Stimulated activated CD4-positive, alpha-beta T cell treated with anti-CD3 and anti-CD28 coated beads, TNF-alpha, amount 100 ng/mL, for 48 hours (primary cell): ENCODE measurements at places on chromosomes 2 and 18.

GRCh38 chr2:199457147-199458008 is at the start of gene SATB2:
SATB2 (minus strand) TSS chr2:199457939; CDS start chr2:199456037, 1,902 bp downstream.
- no peak for DNase-seq

- no peak for DNase-seq
Observed at GRCh38 chr2:234976479-234977227, 24.8 kb downstream of the SH3BP4 start.

GRCh38 chr18:11113046-11113548 is 36.3 kb downstream of the PIEZO2 start:
- DNase-seq, result no peak

DNA sequence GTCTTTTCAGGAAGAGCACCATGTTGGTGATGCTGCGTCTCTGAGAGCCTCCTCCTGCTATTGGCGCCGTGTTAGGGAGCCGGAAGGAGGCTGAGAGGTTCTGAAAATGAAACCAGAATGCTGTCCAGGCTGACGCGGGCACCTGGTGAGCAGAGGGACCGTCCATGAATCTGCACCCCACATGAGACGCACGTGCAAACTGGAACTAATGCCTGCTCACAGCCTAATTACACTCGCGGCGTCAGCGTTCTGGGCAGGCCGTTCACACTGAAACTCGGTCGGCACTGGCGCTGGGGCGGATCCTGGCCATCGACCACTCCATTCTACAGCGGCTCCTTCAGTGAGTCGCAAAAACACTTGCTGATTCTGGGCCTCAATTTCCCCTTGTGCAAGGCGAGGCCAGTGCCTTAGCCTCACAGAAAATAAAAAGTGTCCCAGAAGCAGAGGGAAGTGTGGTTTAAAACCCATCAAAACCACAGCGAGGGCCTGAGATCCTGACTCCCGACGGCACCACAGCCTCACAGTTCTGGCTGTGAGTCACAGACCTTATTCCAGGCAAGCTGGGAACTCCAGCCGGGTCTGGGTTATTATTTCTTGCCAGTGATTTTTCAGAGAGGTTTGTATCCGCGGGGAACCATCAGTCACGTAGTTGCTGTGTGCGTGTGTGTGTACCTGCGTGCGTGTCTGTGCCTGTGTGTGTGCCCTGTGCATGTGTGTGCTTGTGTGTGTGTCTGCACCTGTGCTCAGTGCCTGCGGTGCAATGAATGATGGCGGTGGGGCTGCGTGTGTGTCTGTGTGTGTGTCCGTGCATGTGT is 49.1 kb upstream of the CTDP1 start:
- no peak for DNase-seq

GRCh38 chr2:113894156-113894743 is 4.4 kb downstream of the ACTR3 start:
- DNase-seq, result no peak

- no peak for DNase-seq
Observed at GRCh38 chr18:9827793-9828505, 57.8 kb upstream of the TXNDC2 start.

DNA sequence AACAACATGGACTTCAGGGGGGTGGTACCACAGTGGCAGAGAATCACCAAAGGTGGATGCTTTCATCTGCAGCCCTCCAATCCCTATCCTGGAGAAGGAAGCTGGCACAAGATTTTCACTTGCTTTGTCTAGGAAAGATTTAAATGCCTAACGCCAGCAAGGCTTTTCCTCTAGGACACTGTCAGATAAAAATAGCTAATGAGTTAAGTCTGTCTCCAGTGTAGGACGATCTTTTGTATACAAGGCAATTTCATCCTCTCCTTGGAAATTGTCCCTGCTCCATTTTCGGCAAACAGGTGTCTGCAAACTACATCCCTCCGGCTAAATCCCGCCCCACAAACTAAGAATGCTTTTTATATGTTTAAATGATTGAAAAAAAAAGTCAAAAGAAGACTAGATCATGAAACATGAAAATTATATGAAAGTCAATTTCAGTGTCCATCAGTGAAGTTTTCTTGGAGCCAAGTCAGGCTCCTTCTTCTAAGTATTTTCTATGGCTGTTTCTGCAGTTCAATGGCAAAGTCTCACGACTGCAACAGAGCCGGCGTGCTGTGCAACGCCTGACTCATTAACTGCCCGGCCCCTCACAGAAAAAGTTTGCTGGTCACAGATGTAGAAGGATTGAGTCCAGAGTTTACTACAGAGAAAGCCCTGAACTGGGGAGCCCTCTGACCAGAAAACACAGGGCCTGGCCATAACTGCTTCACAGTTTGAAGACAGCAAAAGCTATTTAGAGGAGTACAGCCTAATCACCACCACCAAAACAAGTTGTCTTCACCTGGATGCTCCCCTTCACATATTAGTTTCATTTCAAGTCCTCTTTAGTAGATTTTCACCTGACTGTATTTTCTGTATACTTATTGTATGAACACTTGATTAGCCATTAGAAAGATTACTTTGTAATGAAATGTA is 52.3 kb downstream of the PIEZO2 start:
- DNase-seq, result no peak

DNA sequence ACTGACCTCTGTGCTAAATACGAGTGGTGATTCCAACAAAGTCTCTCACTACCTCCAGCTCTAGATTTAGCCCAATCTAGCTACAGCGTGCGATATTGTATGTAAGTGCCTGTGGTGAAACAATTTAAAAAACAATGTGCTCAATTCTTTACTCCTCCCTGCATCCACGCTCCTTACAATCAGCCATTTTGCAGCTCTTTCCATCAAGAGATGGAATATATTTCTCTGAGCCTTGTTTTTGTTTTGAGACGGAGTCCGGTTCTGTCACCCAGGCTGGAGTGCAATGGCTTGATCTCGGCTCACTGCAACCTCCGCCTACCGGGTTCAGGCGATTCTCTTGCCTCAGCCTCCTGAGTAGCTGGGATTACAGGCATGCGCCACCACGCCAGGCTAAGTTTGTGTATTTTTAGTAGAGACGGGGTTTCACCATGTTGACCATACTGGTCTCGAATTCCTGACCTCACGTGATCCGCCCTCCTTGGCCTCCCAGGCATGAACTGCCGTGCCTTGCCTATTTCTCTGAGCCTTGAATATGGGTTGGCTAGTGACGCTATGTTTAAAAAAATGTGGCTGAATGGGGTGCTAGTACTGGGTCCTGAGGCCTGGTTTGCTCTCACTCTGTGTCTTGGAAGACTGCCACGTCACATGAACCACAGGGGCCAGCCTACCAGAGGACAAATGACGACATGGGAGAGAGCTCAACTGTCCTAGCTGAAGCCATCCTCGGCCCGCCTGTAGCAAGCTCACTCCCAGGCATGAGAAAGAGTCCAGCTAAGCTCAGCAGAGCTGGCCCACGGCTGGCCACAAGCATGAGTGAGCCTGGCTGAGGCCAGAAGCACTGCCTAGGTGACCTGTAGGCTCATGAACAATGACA is 14.8 kb downstream of the WDFY1 start:
- no peak for DNase-seq

DNA sequence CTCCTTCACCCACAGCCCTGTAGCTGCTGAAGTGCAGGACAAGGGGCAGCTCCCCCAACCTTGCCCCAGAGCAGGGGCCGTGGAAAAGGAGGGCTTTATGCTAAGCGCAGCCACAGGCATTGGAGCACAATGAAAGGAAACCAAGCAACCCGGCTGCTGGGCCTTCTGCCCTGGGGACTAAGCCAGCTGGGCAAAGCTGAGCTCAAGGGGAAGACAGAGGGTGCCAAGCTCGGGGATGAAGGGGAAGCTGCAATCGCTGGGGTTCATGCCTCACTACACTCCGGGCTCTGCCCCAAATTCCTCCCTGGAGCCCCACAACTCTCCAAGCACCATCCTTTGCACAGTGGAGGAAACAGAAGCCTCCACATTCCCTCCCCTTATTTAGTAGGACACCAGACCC is 12.4 kb downstream of the SFXN5 start:
- DNase-seq, result no peak

GRCh38 chr2:160924936-160925353 is 235.3 kb upstream of the TANK start:
- DNase-seq, result no peak

DNA sequence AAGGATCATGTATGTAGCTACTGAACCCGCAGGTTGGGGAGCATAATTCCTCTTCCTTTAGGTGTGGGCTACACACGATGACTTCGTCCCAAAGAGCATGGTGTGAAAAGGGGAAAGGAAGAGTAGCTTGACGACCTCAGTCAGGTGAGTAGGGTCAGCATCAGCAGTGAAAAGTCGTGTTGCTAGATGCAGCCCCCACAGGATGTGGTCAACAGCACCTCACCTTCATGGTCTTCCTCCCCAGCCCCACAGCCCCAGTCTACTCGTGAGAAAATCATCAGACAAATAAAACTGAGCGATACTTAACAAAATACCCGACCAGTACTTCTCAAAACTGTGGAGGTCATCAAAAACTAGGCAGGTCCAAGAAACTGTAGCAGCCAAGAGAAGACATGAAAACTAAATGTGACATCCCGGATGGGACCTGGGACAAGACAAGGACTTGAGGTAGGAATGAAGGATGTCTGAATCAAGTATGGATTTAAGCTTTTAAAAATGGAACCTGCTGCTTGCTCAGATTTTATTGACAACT is 77.5 kb upstream of the NFATC1 start:
- no peak for DNase-seq

DNA sequence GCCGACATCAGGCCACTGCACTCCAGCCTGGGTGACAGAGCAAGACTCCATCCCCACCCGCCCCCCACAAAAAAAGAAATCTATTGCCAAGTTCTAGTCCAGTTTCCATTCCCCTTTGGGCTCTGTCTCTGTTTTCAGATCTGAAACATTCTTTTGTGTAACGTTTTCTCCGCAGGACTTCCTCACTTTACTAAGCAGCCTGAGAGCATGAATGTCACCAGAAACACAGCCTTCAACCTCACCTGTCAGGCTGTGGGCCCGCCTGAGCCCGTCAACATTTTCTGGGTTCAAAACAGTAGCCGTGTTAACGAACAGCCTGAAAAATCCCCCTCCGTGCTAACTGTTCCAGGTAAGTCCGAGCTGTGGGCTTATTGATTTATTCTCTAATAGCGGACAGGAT is 48.8 kb downstream of the MERTK start:
- DNase-seq, result no peak

- DNase-seq, result no peak
Observed at GRCh38 chr18:5992381-5992780, 97.1 kb upstream of the TMEM200C start.

DNA sequence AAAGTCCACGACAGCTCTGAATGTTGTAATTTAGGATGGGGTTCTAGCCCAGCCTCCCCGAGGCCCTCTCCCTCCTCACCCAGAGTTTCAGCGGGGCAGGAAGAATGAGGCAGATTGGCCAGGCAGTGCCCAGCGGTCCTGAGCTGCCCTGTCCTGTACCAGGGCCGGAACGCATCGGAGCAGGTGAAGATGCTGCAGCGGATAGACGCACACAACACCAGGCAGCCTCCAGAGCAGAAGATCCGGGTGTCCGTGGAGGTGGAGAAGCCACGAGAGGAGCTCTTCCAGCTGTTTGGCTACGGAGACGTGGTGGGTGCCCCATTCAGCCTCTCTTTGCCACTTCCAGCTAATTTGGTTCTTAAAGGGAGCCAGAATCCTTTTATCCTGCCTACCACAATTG is 10.8 kb downstream of the KHK start:
- DNase-seq, result no peak

GRCh38 chr2:19104503-19104902 is 253.9 kb downstream of the OSR1 start:
- DNase-seq, result no peak

DNA sequence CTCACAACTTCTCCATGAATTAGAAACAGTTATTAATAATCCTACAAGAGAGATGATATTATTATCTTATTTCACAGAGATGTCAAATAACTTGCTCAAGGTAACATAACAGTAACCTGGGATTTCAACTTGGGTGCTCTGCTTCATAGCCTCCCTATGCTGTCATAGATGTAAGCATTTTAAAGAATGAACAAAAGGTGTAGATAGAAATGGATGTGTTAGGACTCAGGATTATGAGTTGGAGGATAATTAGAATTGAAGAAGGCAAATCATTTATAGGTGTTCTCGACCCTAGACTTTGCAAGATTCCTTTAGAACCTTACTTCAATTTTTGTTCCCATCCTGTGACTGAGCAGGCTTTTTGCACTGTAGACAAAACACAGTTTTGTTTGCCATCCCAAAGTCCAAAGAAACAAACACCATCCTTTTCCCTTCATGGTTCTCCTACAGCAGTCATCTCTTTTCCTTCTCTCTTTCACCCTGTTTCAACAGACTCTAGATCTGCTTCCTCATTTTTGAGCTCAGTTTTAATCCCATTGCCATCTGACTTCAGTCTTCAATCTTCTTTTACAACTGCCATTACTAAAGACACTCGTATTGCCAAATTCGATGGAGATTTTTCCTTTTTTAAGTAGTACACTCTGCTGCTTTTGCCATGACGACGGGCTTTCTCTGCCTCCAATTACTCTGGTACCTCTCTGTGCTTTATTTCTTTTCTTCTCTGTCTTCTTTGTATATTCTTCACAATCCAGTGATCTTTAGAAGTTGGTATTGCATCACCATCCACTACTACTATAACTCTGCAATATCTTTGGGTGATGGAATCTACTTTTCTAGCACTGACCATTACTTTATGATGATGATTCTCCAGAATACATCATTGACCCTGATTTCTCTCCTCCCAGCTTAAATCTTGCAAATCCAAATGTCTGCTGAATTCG is 4.5 kb downstream of the HNMT start:
- DNase-seq, result no peak

GRCh38 chr2:9297807-9298206 is 91.2 kb downstream of the ASAP2 start:
- DNase-seq, result no peak

GRCh38 chr2:12855508-12855907 is 138.8 kb downstream of the TRIB2 start:
- DNase-seq, result no peak

GRCh38 chr2:73925853-73926492 is 707 bp upstream of the DGUOK start:
- DNase-seq, result no peak

DNA sequence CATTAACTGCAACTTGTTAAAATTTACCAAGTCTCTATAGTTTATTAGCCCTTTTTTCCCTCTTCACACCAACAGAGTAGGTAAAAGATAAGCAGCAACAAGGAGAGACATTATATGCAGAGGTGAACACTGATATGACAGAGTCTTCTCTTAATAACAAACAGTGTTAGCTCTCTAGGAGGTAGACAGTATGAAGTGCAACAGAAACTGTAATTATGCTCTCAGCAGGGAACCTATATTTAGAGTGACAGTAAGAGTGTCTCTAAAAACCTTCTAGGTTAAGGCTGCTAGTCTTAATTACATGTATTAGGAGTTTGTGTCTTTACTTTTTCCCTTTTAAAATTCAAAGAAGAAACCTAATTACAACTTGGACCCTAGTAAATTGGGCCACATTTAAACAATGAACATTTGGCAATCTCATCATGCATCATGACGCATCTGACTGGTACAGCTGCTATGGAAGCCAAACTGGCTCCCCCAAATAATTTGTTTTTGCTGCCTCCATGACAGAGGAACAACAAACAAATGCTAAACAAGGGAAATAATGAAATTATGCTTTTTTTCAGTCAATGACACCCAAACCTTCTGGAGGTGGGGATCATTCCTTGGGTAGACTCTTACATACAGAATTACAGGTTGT is 69.9 kb upstream of the MMADHC start:
- DNase-seq, result no peak
